ENCODE measurements at places on chromosomes 11 and 22. TPM values are rescaled to one million over a fixed set of nuclear protein-coding genes. Genes with fewer than 3 reads are reported as not detected.

DNA sequence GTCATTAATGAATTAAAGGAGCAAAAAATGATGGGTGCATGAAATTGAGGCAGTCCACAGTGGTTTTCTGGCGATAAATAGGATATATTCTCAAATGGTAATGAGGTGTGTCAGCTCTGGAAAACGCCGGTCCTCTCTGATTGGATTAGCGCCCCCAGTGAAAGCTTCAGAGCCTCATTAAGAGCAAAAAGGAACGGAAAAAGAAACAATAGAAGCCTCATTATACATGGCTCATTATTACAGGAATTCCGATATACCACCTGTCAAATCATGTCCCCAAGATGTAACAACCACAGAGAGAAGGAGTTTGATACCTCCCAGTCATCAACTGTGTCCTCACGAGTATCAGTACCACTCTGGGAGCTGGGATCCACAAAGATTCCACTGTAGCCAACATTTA lies 175.7 kb upstream of the PITPNB start:
- H3K27ac ChIP-seq, result no peak overlapping the region
- no peak overlapping the region for H3K4me3 ChIP-seq
- no peaks in the 10 kb centered on the region for H3K4me1 ChIP-seq
- no peak for DNase-seq

GRCh38 chr11:111549196-111549868 lies 8.8 kb downstream of the LAYN start:
- no peak overlapping the region for H3K27ac ChIP-seq
- no peak overlapping the region for H3K4me3 ChIP-seq
- no peak for DNase-seq
- no peaks in the 10 kb centered on the region for H3K27me3 ChIP-seq
- H3K36me3 ChIP-seq, result no peaks in the 10 kb centered on the region
- H3K4me1 ChIP-seq, result no peaks in the 10 kb centered on the region

DNA sequence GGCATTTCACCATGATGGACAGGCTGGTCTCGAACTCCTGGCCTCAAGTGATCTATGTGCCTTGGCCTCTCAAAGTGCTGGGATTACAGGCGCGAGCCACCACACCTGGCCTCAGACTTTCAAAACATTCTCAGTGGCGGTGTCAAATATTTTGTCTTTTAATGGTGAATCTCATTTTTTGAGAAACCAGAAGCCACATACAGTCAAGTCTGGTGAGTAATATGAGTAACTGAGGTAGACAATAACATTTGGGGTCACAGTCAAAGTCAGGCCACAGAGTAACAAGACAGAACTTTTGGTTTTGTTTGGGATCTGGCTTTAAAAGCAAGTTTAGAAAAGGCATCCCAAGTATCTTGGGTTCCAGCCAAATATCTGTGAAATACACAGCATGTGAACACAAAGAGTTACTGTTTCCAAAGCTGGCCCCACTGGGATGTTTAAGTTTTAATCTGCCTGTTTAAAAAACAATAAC lies 5.6 kb upstream of the TMA7B start:
- H3K4me3 ChIP-seq, result no peak overlapping the region
- no peaks in the 10 kb centered on the region for H3K27me3 ChIP-seq
- no peak for DNase-seq
- no peak overlapping the region for H3K27ac ChIP-seq
- no peaks in the 10 kb centered on the region for H3K4me1 ChIP-seq

DNA sequence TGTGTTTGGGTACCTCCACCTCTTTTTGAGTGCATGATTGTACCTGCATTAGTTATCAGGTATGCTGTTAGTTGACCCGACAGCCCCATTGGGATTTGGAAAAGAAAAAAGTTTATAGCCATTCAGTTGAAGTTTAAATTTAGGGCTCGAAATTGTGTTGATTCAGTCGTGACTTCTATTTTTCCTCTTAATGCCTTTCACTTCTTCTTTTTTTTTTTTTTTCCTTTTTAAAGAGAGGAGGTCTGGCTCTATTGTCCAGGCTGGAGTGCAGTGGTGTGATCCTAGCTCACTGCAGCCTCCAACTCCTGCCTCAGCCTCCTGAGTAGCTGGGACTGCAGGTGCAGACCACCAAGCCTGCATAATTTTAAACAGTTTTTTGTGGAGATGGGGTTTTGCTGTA lies 2.3 kb downstream of the STT3A start:
- H3K4me1 ChIP-seq, result peaks cover 8% of the 10 kb centered on the region
- no peak overlapping the region for H3K4me3 ChIP-seq
- no peak overlapping the region for H3K27ac ChIP-seq
- H3K36me3 ChIP-seq, result no peaks in the 10 kb centered on the region
- DNase-seq, result no peak

DNA sequence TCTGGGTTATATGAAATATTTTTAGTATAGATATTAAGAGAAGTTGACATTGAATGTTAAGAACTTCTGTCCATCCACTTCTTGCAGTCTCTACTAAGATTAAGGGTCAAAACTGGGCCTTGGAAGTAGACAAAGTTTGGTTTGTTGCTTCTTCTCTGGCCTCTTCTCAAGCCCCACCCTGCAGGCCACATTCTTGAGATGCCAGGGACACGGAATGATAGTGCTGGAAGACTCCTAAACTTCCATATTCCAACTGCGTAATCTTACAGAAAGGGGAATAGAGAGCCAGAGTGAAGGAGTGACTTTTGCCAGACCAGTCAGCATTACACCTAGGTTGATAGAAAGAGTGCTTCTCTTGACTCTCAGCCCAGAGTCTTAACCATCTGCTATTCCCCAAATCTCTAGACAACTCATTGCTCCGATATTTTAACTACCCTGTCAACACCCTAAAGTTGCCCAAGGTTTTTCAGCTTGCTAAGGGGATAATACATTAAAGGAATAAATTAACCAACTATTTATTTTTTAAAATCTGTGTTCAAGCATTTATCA lies 136.4 kb upstream of the SYN3 start:
- no peaks in the 10 kb centered on the region for H3K4me1 ChIP-seq
- H3K4me3 ChIP-seq, result no peak overlapping the region
- H3K27me3 ChIP-seq, result peaks cover 12% of the 10 kb centered on the region
- H3K36me3 ChIP-seq, result no peaks in the 10 kb centered on the region
- no peak for DNase-seq

- no peak overlapping the region for H3K4me3 ChIP-seq
- no peak overlapping the region for H3K27ac ChIP-seq
- H3K4me1 ChIP-seq, result no peaks in the 10 kb centered on the region
- no peaks in the 10 kb centered on the region for H3K27me3 ChIP-seq
- no peaks in the 10 kb centered on the region for H3K36me3 ChIP-seq
Observed at GRCh38 chr11:115577701-115578100, 73.5 kb upstream of the CADM1 start.

DNA sequence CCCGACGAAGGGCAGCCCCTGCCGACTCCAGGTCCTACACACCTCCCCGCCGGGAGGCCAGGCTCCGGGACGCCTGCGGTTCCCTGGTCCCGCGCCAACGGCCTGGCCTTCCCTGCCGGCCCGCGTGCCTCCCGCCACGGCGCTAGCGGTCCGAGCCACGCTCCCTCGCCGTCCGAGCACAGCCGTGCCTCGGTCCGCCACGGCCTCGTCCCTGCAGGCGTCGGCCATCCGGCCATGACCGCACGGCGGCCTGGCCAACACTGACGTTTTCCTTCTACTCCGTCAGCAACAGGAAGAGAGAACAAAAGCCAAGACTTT lies 532 bp downstream of the EIF4G2 start:
- DNase-seq, result no peak
- H3K4me1 ChIP-seq, result peaks cover 38% of the 10 kb centered on the region
- peak overlapping the region; percentile 96 for H3K4me3 ChIP-seq
- H3K27ac ChIP-seq, result peak overlapping the region; percentile 98
- no peaks in the 10 kb centered on the region for H3K27me3 ChIP-seq

DNA sequence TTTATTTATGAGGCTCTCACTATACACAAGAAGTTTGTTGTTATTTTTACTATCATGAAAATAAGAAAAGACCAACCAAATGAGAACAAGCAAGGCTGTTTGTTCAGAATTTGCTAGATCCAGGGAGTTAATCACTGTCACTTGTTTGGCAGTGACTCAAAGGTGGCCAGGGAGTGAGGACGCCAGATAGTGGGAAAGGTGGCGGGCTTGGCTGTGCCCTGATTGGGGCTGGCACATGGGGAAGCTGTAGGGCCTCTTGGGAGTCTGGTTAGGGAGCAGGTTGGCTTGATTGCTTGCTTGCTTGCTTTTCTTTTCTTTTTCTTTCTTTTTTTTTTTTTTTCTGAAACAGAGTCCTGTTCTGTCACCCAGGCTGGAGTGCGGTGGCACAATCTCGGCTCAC lies 53.1 kb upstream of the SLC22A12 start:
- peaks cover 4% of the 10 kb centered on the region for H3K4me1 ChIP-seq
- H3K27ac ChIP-seq, result no peak overlapping the region
- no peak overlapping the region for H3K4me3 ChIP-seq
- peak; percentile 51 for DNase-seq
- H3K27me3 ChIP-seq, result no peaks in the 10 kb centered on the region

- H3K4me3 ChIP-seq, result no peak overlapping the region
- DNase-seq, result peak; percentile 59
- H3K27me3 ChIP-seq, result no peaks in the 10 kb centered on the region
Observed at GRCh38 chr22:35611891-35612576, 5.1 kb downstream of the MB start.

- H3K4me1 ChIP-seq, result peaks cover 4% of the 10 kb centered on the region
- peaks cover 19% of the 10 kb centered on the region for H3K27me3 ChIP-seq
- no peak within 1 kb of the TSS for H3K27ac ChIP-seq
- peak within 1 kb of the TSS; percentile 16 for H3K4me3 ChIP-seq
- peak; percentile 69 for DNase-seq
Observed at GRCh38 chr11:131370090-131370751, at the start of gene NTM. TSS of gene NTM (plus strand) at chr11:131370615.

DNA sequence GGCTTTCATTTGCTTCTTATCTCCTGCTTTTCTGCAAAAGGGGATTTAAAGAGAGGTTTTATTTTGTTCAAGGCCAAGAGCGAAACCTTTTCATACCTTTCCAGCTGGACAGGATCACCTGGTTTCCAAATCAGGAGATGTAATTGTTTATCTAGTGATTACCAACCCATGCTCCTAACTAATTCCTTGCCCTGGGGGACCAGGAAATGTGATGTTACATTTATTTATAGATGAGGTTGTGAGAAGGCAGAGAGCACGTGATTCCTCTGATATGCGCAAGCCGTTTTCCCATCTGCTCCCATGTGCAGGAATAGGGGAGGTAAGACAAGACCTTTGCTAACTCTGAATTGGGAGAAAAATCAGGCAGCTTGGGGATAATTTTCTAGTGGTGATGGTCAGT lies 507.2 kb upstream of the LARGE1 start:
- no peak for DNase-seq
- no peak overlapping the region for H3K27ac ChIP-seq
- no peak overlapping the region for H3K4me3 ChIP-seq
- H3K27me3 ChIP-seq, result no peaks in the 10 kb centered on the region
- H3K4me1 ChIP-seq, result no peaks in the 10 kb centered on the region
- no peaks in the 10 kb centered on the region for H3K36me3 ChIP-seq

GRCh38 chr11:65641297-65642013 lies 3.6 kb downstream of the SIPA1 start:
- DNase-seq, result no peak
- no peak overlapping the region for H3K27ac ChIP-seq
- peaks cover 48% of the 10 kb centered on the region for H3K4me1 ChIP-seq

DNA sequence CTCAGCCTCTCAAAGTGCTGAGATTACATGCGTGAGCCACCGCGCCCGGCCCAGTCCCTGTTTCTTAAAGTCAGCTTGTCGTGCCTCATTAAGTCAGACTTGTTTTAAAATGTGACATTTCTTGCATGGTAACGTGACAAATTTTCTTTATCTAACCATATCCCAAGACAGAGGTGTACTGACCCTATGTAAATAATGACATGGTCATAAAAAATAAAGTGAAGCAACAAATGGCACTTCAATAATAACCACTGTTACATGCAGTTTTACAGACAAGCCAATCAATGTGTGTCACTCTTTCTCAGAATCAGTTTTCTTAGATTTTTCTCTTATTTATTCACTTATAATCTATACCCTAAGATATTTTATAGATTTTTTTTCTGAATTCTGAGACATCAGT lies 26.5 kb upstream of the SIK2 start:
- H3K4me1 ChIP-seq, result no peaks in the 10 kb centered on the region
- H3K4me3 ChIP-seq, result no peak overlapping the region
- H3K27ac ChIP-seq, result no peak overlapping the region

GRCh38 chr11:101346591-101346990 lies 217.0 kb upstream of the PGR start:
- H3K4me3 ChIP-seq, result no peak overlapping the region
- H3K4me1 ChIP-seq, result no peaks in the 10 kb centered on the region
- no peaks in the 10 kb centered on the region for H3K36me3 ChIP-seq
- H3K27me3 ChIP-seq, result no peaks in the 10 kb centered on the region

GRCh38 chr11:67666676-67667489 lies 7.5 kb downstream of the ALDH3B2 start:
- no peaks in the 10 kb centered on the region for H3K4me1 ChIP-seq
- no peak overlapping the region for H3K4me3 ChIP-seq
- H3K27me3 ChIP-seq, result no peaks in the 10 kb centered on the region
- DNase-seq, result no peak

GRCh38 chr11:14554959-14555358 lies 34.8 kb upstream of the PSMA1 start:
- H3K4me3 ChIP-seq, result no peak overlapping the region
- no peak for DNase-seq
- H3K36me3 ChIP-seq, result no peaks in the 10 kb centered on the region
- H3K27me3 ChIP-seq, result no peaks in the 10 kb centered on the region
- no peaks in the 10 kb centered on the region for H3K4me1 ChIP-seq

DNA sequence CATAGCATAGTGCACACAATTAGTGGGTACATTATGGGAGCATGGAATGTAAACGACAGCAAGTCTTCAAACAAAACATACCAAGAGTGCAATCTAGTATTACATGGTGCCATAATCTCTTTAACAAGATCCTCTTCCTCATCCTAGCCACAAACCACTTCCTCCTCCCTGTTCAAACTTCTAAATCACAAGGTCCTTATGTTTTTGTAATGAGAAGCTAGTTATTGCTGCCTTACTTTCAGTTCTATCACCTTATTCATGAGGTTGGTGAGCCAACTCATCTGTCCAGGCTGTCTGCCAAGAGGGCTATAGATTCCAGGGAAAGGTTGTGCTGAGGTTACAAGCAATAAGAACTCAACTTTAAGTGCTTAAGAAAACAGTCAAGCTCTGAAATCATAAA lies 195.4 kb upstream of the ARHGAP20 start:
- H3K36me3 ChIP-seq, result no peaks in the 10 kb centered on the region
- peak; percentile 60 for DNase-seq
- no peak overlapping the region for H3K27ac ChIP-seq
- peaks cover 7% of the 10 kb centered on the region for H3K4me1 ChIP-seq
- no peak overlapping the region for H3K4me3 ChIP-seq

Gene ZNF215
- total RNA-seq, result 0.83 TPM

Gene MUC2
- not detected for total RNA-seq

Gene RAB38
- 50.1 TPM for total RNA-seq

Gene OR2D2
- total RNA-seq, result 0.28 TPM

Gene IGSF9B
- 0.17 TPM for total RNA-seq

Gene CRYBB1
- 1.8 TPM for total RNA-seq

Gene TRIM3
- 6.6 TPM for total RNA-seq

Gene CEND1
- not detected for total RNA-seq

Gene RTN4RL2
- 1.9 TPM for total RNA-seq

Gene NFRKB
- 25.4 TPM for total RNA-seq

Measured in adrenal gland (tissue), 19 donors.